ENCODE measurements at places on chromosomes 2 and 18.

DNA sequence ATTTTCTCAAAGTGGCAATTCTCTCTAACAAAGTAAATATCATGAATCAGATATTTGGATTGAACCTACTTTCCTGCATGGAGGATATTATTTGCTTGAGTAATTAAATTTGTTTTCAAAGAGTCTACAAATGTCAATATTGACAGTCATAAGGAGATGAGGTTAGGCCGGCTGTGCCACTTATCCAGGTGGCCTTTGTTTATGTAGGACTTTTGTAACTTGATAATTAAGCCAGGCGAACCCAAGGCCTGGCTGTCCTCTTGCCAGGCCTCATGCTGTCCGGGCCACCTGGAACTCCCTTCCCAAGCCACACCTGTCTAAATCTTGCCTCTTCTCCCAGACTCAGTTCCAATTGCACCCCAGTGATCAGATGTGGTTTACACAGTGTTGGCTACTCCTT lies 255.2 kb downstream of the ACKR3 start:
- peak; percentile 84 for DNase-seq

DNA sequence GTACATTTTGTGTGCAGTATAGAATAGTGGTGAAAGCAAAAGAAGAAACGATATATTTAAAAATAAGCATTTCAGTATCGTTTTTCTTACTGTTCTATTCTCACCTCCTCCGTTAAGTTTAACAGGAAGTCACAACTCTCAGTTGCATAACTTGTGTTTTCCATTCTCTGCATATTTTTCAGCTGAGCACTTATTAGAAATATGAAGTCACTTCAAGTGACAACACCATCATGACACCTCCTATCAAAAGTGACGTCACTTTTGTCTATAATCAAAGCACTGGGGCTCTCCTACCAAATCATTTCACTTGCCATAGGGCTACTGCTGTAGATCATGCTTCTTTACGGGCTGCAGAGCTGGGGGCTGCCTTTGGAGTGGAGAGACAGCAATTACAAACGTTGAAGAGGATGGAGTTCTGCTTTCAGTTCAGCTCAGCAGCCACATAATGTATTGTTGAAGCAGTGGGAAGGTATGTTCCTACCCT lies 36.3 kb downstream of the STAT4 start:
- no peak for DNase-seq

GRCh38 chr18:26677957-26678356 lies 129.6 kb upstream of the KCTD1 start:
- DNase-seq: no peak

DNA sequence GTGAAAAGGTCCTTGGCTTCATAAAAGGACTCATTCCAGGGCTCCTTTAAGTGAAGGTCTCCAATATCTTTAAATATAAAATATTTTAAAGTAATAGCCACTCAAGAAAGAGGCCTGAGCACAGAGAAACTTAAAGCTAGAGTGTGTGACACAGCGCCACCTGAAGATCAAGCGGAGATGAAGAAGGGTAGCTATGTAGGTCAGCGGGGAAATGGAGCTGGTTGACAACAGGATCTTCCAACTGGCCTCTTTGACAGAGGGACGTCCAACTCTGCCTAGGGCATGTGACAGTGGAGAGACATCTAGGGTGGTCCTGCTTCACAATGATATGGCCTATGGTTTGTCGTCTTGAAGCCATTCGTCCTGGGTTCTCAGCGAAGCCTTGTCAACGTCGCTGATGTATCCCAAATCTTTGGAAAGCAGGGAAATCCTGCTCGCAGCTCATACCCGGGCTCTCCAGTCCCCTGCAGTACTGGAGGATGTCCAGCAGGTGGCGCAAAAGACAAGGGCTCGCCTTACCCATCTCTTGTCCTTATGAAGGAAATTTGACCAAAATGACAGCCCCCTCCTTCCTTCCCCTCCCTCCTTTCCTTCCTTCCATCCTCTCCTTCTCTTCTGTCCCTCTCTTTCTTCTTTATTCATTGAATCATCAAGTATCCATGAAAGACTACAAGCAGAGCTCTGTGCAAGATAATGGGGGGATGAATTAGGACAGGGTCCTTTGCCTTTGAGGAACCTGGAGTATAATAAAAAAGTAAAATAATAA lies 59.6 kb downstream of the LONRF2 start:
- DNase-seq: peak; percentile 14

- DNase-seq: no peak
Observed at GRCh38 chr18:1922066-1922465, 649.2 kb downstream of the METTL4 start.

GRCh38 chr2:102268510-102269199 lies 42.7 kb upstream of the IL1RL1 start:
- no peak for DNase-seq

DNA sequence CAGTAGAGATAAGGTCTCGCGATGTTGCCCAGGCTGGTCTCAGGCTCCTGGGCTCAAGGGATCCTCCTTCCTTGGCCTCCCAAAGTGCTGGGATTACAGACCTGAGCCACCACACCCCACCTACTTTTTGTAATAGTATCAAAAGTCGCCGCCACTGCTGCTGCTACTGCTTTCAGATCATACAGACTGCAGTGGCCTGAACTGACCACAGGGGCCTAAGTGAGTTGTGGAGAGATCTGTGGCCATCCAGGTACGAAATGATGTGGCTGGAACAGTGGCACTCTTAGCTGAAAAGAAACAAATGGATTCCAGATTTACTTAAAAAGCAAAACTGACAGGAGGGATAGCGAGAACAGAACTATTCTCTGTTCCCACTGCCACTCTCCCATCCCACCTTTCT lies 32.9 kb upstream of the POMC start:
- DNase-seq: no peak

GRCh38 chr2:146544701-146545100 lies 1300.1 kb upstream of the ACVR2A start:
- DNase-seq: no peak

DNA sequence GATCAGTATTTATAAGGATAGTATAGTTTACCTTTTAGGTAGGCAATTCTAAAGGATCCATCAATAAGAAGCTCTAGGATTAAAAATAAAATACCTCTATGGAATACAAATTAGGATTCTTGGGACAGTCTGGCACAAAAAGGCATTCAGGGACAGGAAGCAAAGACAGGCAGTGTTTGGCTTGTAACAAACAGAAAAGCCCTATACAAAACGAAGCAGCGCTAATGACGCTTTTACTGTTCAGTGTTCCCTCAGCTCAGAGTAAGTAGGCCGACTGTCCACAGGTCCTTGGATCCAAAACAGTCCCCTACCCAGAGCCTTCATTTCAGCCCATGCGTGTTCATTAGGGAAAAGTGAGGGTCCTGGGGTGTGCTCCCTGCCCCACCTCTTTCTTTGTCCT lies 236.3 kb downstream of the AGPS start:
- no peak for DNase-seq

- no peak for DNase-seq
Observed at GRCh38 chr18:43303376-43303775, 26.1 kb upstream of the SYT4 start.

- DNase-seq: no peak
Observed at GRCh38 chr18:2992995-2993877, 19.7 kb downstream of the LPIN2 start.

GRCh38 chr2:108884619-108885018 lies 98.0 kb downstream of the CCDC138 start:
- DNase-seq: peak; percentile 9

DNA sequence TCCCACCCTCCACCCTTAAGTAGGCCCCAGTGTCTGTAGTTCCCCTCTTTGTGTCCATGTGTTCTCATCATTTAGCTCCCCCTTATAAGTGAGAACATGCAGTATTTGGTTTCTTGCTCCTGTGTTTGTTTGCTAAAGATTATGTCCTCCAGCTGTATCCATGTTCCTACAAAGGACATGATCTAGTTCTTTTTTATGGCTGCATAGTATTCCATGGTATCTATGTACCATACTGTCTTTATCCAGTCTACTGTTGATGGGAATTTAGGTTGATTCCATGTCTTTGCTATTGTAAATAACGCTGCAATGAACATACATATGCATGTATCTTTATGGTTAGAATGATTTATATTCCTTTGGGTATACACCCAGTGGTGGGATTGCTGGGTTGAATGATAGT lies 150.1 kb upstream of the PGAP1 start:
- no peak for DNase-seq

DNA sequence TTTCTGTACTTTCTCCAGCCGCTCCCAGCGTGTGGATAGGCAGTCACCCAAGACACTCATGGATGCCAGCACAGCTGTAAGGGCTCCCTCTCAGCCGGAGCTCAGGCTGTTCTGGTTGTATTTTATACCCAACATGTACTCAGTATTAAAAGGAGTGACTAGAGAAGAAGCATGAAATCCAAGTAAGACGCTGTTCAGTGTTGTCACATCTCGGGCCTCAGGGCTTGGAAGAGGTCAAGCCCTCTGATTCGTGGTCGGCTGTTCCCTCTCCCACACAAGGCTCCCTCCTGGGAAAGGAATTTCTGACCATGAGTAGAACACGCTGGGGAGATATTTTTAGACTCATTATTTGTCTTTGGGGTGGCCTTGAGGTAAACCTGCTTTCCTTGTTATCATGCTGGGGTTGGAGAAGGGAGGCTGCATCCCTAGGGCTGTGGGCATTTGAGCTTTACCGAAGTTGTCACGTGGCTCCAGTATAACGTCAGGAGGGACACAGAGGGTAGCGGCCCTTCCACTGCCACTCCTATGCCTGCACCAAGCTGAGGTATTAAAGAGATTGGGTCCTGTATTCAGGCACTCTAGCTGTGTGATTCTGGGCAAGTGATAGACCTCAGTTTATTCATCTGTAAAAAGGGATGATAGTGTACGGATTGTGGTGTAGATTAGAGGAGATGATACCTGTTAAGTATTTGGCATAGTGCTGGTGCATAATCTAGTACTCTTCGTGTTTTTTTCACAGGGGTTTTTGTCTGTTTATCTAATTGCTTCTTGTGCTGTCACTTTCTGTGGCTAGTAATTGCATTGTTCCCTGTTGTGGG lies 34.1 kb downstream of the HK2 start:
- no peak for DNase-seq

- peak; percentile 16 for DNase-seq
Observed at GRCh38 chr2:70685771-70686171, 82.2 kb downstream of the ADD2 start.

- no peak for DNase-seq
Observed at GRCh38 chr2:26299471-26300101, 46.4 kb upstream of the SELENOI start.

- no peak for DNase-seq
Observed at GRCh38 chr2:178449700-178450523, 1.1 kb downstream of the PRKRA start.

DNA sequence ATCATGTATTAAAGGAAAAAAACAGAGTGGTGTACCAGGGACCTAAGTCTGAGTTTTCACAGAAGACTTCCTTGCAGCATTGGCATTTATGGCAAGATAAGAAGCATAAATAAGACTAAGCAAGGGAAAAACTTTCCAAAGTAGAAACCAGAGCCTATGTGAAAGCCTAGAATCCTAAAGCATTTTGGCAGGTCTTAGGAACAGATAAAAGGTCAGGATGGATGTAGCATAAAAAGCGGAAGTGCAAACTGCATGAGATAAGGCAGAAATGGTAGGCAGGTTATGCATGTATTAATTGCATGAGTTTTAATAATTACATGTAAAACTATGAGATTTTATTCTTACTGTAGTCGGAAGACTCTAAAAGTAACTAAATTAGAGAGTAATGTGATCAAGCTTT lies 596.5 kb downstream of the SUCLG1 start:
- no peak for DNase-seq

- DNase-seq: no peak
Observed at GRCh38 chr2:201558665-201559064, 84.6 kb downstream of the TMEM237 start.

DNA sequence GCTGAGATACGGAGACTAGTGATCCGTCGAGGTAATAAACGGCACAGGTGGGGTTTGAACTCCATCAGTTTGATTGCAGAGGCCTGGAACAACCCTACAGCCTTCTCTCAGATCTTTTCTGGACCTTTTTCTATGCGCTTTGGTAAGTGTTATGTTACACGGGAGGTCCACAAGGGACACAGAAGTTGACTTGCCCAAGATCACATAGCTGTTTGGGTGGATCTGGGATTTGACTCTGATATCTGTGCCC lies 1.1 kb upstream of the DNPEP start:
- no peak for DNase-seq

- no peak for DNase-seq
Observed at GRCh38 chr18:79512461-79513380, 117.0 kb downstream of the NFATC1 start.

GRCh38 chr2:65300134-65300760 lies 72.6 kb downstream of the ACTR2 start:
- no peak for DNase-seq

DNA sequence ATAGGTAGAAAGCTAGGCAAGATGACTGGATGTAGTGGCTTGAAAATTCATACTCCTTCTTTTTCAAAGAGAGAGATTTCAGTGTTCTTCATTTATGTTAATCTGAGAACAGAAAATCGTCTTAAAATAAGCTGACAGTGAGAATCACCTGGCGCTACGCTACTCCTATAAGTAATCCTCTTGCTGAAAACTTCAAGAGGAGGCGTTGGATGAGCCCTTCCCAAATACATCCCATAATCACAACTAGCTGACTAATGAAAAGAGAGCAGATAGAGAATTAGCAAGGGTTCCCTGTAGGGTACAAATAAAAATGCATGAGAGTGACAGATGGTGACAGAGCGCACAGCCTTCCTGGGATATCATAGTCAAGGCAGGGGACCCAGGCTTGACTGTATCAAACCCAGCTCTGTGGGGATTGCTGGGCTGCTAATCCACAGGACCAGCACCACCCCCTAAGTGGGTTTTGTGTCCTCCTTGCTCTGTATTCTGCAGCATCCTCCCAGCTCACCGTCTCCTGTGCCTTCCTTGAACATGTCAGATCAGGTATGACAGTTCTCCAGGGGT lies 280.2 kb downstream of the SP3 start:
- no peak for DNase-seq

DNA sequence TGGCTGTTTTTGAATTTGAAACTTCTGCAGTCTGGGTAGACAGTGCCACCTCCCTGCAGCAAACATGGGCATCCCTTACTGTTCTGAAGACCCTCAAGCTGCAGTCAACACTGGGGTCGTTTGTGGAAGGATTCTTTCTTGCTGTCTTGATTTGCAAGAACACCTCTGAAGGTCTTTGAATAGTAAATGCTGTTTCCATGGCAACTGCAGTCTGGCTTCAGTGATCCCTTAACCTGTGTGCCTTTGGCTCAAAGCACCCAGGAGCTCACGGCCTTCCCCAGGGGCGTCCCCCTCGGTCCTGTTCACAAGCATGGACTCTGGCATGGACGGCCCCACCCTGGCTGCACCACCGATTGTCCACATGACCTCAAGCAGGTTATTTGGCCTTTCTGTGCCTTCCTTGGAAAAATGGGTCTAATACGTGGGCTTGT lies 38.3 kb downstream of the LRRFIP1 start:
- DNase-seq: no peak

- DNase-seq: no peak
Observed at GRCh38 chr18:60599267-60599666, 226.7 kb upstream of the MC4R start.

GRCh38 chr2:9473985-9474360 lies 378 bp upstream of the IAH1 start:
- DNase-seq: no peak
